Erythroblast (primary cell): ENCODE measurements at places on chromosomes 2 and 18.

GRCh38 chr2:218194880-218195279 lies 22.1 kb upstream of the ARPC2 start:
- no peak for DNase-seq

DNA sequence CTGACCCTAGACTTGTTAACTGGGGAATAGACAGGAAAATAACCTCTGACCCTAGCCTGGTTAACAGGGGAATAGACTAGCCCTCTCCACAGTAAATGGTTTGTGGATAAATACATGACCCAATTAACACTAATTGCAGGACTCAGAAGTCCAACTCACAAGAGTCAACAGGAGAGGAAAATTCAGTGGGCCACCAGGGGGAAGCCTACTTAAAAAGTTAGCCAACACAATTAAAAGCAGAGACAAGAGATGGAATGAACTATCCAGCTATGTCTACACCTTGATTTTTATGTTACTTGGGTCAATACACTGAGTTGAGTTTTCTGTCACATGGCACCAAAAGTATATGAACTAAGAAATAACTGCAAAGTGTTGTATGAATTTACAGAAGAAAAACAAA lies 158.8 kb upstream of the SLC39A10 start:
- DNase-seq: peak; percentile 74

- no peak for DNase-seq
Measured at GRCh38 chr2:137929519-137929916, 34.8 kb upstream of the HNMT start.

DNA sequence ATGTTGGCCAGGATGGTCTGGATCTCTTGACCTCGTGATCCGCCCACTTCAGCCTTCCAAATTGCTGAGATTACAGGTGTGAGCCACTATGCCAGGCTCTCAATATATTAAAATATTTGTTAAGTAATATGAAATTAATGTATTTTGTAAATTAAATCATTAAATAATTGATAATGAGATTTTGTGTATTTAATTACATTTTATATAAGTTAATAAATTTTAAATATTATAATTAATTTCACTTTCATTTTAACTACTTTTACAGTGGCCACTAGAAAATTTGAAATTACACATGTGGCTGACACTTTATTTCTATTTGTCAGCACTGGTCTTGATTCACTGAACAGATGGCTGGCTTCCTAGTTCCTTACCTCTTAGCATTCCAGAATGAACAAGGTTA lies 102.6 kb downstream of the DPP10 start:
- DNase-seq: no peak
